ENCODE measurements at places on chromosomes 6 and 20.

DNA sequence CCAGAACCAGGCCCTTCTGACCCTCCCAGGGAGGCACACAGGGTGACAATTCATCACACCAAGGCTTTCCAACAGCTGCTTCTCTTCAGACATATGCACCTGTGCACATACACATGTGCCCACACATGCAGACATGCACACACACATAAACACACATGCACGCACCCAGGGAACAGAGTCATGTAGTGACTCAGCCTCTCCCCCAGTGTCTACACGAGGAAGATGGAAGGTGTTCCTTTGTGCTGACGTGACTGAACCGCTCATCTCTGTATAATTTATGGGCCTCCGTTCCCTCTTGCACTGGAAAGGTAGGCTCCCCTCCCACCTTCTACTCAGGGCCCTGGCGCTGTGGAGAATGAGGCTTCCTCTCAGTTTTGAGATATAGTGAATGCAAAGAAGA, 23.8 kb upstream of the PLEKHG1 start:
- no peak for DNase-seq

DNA sequence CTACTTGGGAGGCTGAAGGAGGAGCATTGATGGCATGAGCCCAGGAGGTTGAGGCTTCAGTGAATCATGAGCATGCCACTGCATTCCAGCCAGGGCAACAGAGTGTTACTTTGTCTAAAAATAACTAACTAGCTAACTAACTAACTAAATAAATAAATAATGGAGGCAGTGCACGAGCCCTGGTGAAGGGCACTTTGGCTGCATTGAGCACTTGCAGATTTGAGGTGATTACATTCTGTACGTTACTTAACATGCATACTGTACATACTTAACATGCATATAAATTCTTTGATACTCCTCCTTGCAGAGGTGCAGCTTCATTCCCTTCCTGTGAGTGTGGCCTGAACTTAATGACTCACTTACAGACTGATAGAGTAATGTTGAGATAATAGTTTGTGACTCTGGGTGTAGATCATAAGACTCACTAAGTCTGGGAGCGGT, 10.7 kb downstream of the HLA-A start:
- DNase-seq, result no peak

DNA sequence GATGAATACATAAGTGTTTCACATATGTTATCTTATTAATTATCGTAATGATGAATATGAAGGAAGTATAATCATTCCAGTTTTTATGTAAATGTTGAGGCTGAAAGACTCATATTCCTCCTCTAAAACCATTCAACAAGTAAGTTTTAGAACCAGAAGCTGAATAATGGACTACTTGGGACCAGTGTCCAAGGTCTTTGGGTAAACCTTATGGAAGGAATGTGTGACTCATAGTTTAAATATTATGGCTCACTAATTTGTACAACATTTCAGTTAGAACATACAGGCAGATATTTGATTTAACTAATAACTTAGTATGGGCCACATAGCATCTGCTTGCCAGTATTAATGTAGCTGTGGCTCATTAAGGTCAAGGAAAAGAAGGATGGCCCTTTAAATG, 209.6 kb downstream of the TFAP2B start:
- DNase-seq, result no peak

DNA sequence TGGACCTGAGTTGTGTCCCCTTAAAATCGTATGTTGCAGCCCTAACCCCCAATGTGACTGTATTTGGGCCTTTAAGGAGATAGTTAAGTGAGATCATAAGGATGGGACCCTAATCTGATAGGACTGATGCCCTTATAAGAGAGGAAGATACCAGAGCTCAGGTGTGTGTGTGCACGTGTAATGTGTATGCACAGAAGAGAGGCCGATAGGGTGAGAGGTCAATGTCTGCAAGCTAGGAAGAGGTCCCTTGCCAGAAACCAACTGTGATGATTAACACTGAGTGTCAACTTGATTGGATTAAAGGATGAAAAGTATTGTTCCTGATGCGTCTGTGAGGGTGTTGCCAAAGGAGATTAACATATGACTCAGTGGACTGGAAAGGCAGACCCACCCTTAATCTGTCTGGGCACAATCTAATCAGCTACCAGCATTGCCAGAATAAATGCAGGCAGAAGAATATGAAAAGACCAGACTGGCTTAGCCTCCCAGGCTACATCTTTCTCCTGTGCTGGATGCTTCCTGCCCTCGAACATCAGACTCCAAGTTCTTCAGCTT, 299.8 kb downstream of the LRFN2 start:
- DNase-seq, result no peak

DNA sequence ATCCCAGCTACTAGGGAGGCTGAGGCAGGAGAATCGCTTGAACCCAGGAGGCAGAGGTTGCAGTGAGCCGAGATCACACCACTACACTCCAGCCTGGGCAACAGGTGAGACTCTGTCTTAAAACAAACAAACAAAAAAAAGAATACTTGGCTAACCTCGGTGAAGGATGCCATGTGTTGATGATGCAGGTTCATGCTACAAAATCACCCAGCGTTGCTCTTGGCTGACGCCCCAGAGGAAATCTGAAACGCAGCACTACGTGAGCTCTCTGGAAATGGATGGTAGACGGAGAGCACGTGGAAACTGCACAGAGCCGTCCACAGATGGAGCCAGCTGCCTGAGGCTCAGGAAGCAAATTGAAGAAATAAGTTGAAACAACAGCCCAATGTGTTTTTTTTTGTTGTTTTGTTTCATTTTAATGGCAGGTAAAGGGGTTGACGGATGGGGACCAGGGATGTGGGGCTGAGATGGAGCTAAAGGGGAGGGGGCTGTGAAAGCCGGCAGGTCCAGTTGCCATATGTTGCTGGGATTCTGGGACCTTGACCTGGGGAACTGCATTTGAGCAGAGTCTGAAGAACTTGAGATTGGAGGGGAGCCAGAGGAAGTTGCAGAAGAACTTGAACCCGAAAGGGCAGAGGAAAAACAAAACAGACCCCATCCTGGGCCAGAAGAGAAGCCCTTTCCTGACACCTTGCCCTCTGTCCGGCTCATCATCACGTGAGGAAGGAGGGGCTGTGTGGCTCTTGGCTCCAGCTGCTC, 12.8 kb upstream of the MANBAL start:
- DNase-seq, result no peak

DNA sequence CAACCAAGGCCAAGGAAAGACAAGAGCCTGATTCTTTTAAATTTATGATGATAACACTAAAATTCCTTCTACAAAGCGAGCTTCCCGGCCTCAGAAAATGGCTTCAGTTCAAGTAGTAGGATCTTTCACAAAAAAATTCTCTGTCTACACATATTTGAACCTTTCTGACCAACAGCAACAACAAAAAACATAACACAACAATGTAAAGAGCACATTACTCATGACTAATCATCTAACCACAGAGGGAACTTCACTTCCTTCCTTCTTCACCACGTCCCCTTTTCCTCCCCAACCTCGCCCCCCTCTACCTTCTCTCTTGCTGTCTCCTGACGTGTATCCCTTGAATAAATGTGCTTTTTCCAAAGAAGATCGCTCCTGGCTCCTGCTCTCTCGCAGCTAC, 228.2 kb downstream of the MYLK4 start:
- DNase-seq, result no peak

GRCh38 chr6:170209354-170210025, 81.4 kb downstream of the DLL1 start:
- no peak for DNase-seq

DNA sequence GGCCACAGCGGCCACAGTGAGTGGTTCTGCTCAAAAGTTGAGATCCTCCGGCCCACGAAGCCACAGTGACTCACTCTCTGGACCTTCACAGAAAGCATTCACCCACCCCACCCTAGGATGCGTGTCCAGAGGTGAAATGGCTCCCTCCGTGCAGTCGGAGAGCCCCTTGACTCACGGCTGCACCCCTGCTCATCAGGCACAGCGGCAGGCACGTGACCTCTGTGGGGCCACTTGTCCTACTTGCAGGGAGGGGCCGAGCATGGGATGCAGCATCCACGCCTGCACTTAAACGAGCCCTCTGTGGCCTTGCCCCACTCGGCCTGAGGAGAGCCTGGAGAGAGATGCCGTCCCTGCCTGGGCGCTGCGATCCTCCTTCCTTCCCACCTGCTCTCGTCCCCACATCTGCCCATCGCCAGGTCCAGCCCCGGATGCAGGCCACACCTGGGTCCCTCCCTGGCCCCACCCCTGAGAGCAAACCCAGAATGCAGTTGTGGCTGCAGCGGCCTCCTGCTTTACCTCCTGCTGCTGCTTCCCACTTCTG, 28.7 kb downstream of the NTSR1 start:
- DNase-seq, result no peak

GRCh38 chr6:97186416-97186999, 96.5 kb downstream of the MMS22L start:
- peak; percentile 60 for DNase-seq

- no peak for DNase-seq
These were observed 15.0 kb downstream of the C20orf173 start for GRCh38 chr20:35514371-35514932.

DNA sequence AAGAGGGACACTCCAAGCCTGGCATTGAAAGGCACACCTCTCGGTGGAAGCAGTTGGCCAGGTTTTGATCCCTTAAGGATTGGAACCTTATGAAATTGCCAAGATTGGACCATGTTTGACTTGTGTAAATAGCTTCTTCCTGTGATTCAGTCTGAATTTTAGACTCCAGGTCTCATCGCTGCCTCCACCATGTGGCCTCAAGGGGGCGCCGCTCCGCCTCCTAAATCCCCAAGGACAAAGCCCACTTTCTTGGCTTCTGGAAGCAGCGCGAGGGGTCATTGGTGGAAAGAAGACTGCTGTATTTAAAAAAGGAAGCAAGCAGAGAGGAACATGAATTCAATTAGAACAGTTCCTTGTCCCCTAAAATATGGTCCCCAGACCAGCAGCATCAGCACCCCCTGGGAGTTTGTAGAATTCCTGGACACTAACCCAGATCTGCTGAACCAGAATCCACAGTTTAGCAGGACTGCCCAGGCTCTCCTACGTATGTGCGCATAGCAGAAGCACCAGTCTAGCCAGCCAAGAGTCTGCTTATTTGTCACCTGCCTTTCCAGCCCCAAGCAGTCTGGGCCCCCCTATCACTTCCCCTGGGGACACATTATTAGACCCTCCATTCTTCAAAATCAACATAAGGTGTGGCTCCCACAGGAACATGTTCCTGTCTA, 108.5 kb downstream of the LY86 start:
- DNase-seq, result peak; percentile 6

GRCh38 chr6:35492974-35493284, 4.0 kb downstream of the TEAD3 start:
- no peak for DNase-seq

GRCh38 chr6:55705451-55706440, 126.8 kb upstream of the HMGCLL1 start:
- DNase-seq, result no peak

DNA sequence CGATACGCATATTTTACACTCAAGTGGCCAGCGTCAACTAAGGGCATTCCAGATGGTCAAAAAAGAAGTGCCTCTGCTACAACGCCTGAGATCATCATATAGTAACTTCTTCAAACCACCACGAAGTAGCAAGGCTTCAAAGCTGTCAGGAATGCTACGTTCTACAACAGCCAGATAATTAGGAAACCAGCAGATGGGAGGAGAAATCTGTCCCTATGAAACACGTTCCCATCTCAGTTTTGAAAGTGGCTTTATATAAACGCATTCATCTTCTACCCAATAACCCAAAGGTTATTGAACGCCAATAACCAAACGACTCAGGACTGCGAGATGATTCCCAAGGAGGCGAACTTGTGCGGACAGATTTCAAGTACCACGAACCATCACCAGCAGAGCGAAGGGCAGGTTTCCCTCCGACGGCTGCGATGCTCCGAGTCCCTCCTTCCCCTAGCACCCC, 1.2 kb downstream of the ABHD12 start:
- DNase-seq, result no peak

- no peak for DNase-seq
These were observed 44.6 kb upstream of the SH3BGRL2 start for GRCh38 chr6:79586548-79586947.

- DNase-seq, result no peak
These were observed 310.6 kb downstream of the PRKN start for GRCh38 chr6:162416831-162417537.

DNA sequence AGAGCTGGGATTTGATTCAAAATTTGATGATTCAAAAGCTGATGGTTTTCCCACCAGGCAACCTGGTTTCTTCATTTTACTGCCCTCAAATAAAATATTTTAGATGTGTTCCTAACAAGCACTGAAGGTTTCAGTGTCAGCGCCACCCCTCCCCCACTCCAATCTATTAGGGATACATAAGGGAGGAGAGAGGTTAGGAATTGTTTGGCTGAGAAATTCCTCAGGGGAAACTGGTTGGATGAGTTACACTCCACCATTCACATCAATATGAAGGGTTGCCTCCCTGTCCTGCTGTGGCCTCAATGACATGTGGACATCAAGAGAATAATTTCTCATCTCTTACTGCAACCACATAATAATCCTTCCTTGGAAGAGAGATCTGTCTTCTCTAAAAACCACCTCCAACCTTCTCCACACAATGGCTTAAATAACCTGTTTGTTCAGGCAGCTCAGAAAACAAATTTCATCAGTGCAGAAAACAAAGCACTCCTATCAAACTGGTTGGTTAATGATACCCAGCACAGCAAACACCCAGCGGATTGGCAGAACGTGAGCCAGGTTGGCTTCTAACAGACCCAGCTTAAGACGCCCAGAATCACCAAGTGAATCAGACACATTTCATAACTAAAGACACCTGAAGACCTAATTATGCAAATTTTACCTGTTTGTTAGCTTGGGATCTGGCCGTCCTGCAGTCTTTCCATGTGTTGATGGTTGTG, 136.0 kb upstream of the SGK1 start:
- DNase-seq, result no peak

DNA sequence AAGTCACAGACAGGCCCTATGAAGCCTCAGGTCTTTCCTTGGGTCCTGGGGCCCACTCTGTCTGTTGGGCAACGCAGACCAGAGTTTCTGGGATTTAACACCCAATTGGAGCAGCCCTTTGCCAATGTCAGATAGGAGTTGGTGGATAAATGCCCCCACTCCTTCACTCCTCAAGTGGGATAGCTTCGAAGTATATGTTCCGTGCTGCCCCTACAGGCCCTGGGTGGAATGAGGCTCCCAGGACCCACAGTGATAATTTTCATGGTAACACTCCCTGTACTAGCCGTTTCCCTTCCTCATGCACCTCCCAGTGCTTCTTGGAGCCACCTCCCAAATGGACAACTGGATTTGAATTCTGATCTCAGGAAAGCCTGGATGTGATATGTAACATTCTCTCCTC, 145.4 kb downstream of the FOXA2 start:
- no peak for DNase-seq

DNA sequence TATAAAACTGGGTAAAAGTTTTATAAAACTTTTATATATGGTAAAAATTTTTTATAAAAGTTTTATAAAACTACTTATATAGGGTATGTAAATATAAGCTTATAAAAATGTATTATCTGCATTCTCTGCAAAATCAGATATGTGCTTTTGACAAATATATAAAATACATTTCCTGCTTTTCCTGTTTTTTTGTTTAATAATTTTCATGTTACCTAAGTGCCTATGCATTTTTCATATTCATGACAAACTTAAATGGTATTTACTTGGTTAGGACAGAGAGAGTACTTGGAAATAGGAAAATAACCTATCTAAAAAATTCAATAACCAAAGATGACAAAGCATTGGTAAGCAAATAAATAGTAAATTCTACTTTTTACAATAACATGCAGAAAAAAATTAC, 41.2 kb downstream of the ADGRG6 start:
- DNase-seq, result no peak
